A549 treated with AZD2906 at 1 μM for 4 hours (cell line): ENCODE measurements at places on chromosomes 12 and 14. TPM values are rescaled to one million over a fixed set of nuclear protein-coding genes. Genes with fewer than 3 reads are reported as not detected.

LRRC10 gene
- not detected in 5 replicates for total RNA-seq

NIN gene
- total RNA-seq, result 10.9 to 15.7 TPM (median 14.0 TPM) in 5 replicates

SPIC gene
- not detected in 5 replicates for total RNA-seq

ADAM21 gene
- total RNA-seq, result 0.02 to 0.03 TPM in 2 of 5 replicates, not detected in the others

GZMH gene
- not detected in 5 replicates for total RNA-seq

SDR39U1 gene
- total RNA-seq, result 40.2 to 54.8 TPM (median 51.8 TPM) in 5 replicates
